Stimulated activated CD8-positive, alpha-beta memory T cell treated with anti-CD3 and anti-CD28 coated beads, Interleukin-4, amount 100 ng/mL, for 24 hours (primary cell): ENCODE measurements at places on chromosomes 6 and 20.

GRCh38 chr20:44805979-44806620 is 4.2 kb downstream of the RIMS4 start:
- no peak for DNase-seq

- DNase-seq: no peak
Measured at GRCh38 chr6:121760745-121761144, 325.3 kb downstream of the GJA1 start.

DNA sequence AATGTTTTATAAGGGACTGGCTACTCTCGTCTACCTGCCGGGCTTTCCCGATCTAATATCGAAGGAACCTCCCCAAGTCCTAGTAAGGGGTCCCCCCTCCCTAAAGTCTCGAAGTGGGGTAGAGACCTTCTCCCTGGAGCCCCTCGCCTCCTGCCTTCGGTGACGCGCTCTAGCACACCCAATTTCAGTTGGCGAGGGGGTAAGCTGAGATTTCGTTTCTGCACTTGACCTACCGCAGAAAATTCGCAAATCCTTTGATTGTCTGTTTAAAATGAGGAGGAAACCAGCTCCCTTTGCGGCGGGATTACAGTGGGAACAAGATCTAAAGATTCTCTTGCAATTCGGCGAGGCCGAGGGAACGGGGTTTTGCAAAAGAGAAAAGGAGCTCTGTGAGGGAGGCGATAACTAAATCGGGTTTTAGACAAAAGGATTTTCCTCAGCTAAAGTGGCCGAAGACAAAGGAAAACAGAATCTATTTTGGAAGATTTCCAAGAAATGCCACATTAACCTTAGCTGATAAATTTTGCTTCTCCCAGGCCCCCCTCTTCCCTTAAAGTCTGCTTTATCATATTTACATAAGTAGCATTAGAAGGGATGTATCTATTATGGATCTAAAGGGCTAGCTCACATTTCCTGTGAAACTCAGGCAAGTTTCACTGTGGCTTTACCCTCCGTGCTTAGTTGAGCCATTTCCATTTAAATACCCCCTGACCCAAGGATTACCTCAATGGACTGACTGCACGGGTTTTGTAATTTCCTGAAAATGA is 8.4 kb downstream of the SIM1 start:
- no peak for DNase-seq

DNA sequence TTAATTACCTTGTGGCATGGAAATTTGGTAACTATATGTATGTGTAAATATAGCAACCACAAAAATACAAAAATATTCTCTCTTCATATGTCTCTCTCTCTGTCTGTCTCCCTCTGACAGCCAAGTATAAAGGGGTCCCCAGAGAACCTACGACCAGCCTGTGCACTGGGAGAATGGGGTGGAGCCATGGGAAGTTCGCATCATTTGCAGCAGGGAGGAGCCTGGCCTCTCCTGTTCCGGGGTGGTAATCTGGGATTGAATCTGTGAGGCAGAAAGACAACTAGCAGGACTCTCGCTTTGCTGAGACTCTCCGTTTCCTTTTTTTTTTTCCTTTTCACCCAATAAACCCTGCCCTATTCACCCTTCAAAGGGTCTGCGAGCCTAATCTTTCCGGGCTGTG is 1109.1 kb downstream of the HACE1 start:
- DNase-seq: no peak

GRCh38 chr6:46095251-46095650 is 34.5 kb upstream of the ENPP4 start:
- DNase-seq: no peak

DNA sequence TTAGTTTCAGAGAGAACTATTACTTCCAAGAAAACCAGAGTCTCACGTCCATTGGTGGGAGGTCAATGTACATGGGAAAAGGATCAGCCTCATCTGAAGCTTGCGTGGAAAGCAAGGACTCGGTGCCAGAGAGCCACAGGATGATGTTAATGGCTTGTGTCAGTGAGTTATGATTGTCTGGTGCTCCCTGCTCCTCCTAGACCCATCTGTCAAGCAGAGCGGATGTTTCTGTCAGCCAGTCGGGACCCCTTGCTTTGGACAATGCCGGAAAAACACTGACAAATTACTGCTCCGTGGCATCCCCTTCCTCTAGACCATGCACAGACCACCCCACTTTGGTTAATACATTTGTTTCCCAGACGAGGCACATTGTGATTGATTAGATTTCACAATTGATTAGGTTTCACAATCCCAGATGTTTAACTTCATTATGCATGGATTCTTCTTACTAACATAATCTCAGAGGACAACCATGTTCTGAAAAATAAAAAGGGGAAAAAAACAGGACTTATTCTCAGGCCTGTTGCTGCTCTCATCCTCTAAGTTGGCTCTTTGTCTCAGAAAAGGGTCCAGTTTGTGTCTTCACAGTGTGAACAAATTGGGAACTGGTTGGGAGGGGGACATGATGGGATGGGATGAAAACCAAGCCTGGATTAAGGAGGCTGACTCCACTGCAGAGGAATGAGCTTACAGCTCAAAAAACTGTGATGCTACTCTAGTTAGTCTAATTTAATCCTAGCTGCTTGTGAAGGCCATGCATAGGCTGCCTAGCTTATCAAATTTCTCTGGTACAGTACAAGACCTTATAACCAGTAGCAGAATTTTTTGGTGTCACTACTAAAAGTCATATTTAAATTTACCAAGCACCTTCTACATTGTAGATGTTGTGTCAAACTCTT is 51.9 kb downstream of the UNC5CL start:
- DNase-seq: no peak

GRCh38 chr6:132246632-132247270 is 154.5 kb downstream of the MOXD1 start:
- no peak for DNase-seq

GRCh38 chr6:133568970-133569889 is 319.7 kb upstream of the TCF21 start:
- no peak for DNase-seq

GRCh38 chr20:60090631-60091030 is 132.4 kb downstream of the CDH26 start:
- DNase-seq: no peak

DNA sequence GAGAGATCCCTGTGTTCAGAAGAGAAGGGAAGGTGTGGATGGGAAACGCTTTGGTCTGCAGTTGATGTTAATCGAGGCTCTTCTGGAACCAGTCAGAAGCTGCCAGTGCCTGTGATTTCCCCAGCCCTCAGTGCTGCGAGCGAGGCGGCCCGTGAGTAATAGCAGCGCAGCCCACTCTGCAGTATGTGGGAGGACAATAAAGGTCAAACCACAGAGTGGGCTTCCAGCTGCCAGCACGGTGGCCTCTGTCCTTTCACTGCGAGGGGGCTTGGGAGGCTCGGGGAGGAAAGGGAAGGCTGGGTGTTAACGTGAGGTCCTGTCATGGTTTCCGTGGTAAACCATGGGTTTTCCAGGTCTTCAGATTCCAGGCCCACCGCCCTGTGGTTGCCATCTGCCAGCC is 32.3 kb upstream of the TAGAP start:
- DNase-seq: peak; percentile 66

DNA sequence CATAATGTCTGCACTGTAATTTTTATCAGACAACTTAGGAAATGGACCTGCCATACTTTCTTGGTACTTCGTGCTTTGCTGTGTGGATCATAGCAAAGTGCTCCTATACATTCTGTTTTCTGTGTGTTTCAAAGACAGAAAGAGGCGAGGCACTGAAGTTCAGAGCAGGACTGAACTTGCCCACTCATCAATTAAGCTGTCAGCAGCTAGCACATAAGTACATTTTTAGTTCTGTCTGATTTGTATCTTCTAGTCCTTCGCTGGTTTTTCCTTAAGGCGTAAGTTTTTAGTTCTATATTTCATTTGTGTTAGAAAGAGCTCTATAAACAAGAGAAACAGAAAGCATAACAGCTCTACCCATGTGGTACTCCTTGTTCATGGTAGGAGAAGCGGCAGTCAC is 42.1 kb downstream of the MAP3K4 start:
- DNase-seq: no peak

DNA sequence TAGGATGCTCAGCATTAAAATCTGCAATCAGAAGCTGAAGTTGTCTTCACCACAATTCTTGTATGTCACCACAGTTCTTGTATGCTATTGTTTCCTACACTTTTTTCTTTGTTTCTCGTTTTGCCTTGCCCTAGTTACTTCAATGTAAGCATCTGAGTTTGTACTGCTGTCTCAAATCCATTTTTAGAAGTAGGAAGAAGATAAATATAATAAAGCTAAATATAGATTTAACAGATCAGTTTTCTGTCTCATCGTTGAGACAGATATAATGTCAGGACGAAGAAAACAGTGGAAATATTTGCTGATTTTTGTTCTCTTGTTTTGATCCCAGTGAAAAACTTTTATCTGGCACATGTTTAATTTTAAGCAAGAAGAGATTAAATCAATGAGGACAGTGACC is 318.0 kb downstream of the QKI start:
- no peak for DNase-seq

DNA sequence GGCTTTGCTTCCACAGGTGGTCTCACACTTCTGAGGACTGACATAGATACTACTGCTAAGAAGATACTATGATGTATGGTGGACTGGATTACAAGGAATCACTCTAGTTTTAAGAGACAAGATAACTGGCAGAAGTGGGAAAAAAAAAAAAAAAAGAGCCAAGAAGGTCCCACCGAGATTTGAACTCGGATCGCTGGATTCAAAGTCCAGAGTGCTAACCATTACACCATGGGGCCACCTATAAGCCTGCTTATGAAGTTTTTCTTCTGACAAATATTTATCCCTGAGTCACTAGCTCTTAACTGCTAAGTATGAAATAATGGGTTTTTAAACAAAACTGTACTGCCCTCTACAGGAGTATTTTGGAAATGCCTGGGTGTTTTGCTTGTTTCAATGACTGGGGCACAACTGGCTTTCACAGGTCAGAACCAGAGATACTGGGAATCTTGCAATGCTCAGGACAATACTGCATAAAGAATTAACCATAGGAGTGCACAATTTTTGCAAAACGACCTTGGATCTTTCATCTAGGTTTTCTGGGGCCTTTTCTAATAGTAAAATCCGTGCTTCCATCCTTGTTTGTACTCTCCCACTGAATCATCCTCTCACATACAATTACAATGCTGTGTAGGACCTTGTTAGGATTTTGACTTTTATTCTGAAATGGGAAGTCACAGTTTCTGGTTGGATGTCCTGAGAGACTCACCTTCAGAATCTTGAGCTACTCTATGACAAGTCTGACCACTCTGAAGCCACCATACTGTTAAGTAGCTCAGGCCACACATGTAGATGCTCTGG is 116.3 kb downstream of the OR2B2 start:
- DNase-seq: no peak

DNA sequence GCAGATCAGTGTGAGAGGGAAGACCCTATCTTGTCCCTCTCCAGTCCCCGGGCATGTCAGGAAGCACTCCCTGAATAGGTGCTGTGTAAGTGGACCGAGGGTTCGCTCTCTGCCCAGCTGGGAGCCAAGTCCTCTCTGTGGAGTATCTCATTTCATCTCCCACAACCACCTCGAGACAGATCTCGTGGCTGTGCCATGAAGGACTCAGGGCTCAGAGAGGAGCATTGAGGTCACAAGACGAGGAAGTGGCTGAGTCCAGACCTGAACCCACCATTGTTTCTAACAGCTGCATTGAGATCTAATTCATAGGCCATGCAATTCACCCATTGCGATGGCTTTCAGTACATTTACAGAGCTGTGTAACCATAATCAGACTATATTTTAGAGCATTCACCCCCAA is 34.7 kb upstream of the STX16 start:
- DNase-seq: no peak

DNA sequence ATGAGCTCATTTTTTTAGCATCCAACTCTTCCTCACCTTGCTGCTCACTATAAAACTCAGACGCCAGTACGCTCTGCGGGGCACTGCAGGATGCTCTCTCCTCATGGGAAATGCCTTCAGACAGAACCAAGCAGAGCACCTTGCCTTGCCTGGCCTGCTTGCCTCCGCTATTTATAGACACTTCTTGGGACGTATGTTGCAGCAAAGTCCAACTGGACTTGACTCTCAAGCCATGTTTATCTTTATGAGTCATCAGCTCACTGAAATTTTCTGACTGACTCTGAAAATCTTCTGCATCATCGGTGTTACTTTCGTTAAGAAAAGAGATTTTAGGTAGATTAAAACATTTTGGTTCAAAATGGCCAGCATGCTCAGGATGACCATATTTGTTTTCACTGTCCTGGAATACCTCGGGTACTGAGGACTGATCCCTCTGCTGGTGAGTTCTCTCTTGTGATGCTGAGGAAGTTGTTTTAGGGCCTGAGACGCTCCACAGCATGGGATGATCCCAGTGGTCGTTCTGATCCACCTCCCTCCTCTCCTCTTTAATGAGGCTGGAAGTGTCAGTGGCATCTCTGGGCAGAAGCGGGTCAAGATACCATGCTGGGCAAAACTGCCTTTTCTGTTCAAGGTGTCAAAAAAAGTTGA is 204.5 kb downstream of the KIF16B start:
- no peak for DNase-seq
